ENCODE measurements at places on chromosomes 3 and 15. TPM values are rescaled to one million over a fixed set of nuclear protein-coding genes. Genes with fewer than 3 reads are reported as not detected.

GRCh38 chr3:82643948-82644347, 882.5 kb upstream of the GBE1 start:
- DNase-seq: no peak

GRCh38 chr15:58064082-58064979, 1.2 kb downstream of the ALDH1A2 start:
- no peak for DNase-seq

COLQ gene
- total RNA-seq: not detected

FOXL2NB gene
- total RNA-seq: 1.9 TPM

GUCA1C gene
- not detected for total RNA-seq

CATSPER2 gene
- total RNA-seq: not detected

GRCh38 chr3:160886421-160886820, 130.4 kb downstream of the PPM1L start:
- no peak for DNase-seq

DNA sequence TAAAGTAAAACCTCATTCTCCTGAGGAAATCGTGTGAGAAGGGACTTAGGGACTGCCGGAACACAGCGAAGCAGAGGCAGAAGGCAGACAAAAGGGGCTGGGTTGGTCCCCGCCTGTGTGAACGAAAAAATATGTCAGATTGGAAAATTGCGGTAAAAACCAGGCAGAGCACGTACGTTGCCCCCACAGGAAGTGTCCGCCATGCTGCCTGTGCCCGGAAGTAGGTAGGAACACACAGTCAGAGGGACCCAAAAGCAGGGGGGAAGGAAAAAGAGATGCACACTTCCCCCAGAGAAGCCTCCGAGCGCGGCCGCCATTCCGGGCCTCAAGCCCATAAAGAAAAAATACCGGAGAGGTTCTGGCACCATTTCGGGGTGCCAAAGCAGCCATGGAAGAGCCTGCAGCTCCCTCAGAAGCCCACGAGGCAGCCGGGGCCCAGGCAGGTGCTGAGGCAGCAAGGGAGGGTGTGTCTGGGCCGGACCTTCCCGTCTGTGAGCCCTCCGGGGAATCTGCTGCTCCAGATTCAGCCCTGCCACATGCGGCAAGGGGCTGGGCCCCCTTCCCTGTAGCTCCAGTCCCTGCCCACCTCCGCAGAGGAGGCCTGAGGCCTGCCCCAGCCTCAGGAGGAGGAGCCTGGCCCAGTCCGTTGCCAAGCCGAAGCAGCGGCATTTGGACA, at the start of gene MKRN3:
Gene MKRN3 (plus strand): TSS at position 280 of the 676 bp plus-strand sequence. CDS start 109 bp downstream, at position 389.
- peak; percentile 89 for DNase-seq

GRCh38 chr15:99062226-99062625, 42.7 kb upstream of the SYNM start:
- no peak for DNase-seq

DNA sequence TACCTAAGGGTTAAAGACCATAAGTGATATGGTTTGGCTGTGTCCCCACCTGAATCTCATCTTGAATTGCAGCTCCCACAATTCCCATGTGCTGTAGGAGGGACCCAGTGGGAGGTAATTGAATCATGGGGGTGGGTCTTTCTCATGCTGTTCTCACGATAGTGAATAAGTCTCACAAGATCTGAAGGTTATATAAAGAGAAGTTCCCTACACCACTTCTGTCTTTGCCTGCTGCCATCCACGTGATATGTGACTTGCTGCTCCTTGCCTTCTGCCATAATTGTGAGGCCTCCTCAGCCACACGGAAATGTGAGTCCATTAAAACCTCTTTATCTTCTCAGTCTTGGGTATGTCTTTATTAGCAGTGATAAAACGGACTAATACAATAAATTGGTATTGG, 75.0 kb upstream of the CADPS start:
- DNase-seq: no peak

RBPMS2 gene
- total RNA-seq: 0.48 TPM

DNA sequence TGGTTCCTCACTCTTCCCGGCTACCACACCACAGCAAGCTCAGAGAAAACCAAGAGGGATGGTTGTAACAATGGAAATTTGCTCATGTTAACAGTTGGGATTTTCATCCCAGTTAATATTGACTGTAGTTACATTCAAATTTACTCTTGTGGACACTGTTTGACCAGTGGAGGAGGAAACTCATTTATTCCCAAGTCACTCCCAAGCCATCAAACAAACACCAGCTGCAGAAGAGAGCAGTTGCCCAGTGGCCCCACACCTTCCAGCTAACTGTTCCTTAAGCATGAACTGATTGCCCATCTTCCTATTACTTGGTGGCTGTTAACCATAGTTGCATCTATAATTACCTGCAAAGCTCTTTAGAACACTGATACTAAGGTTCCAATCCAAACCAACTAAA, 24.1 kb upstream of the MECOM start:
- no peak for DNase-seq

EFCAB12 gene
- total RNA-seq: 0.06 TPM

DNA sequence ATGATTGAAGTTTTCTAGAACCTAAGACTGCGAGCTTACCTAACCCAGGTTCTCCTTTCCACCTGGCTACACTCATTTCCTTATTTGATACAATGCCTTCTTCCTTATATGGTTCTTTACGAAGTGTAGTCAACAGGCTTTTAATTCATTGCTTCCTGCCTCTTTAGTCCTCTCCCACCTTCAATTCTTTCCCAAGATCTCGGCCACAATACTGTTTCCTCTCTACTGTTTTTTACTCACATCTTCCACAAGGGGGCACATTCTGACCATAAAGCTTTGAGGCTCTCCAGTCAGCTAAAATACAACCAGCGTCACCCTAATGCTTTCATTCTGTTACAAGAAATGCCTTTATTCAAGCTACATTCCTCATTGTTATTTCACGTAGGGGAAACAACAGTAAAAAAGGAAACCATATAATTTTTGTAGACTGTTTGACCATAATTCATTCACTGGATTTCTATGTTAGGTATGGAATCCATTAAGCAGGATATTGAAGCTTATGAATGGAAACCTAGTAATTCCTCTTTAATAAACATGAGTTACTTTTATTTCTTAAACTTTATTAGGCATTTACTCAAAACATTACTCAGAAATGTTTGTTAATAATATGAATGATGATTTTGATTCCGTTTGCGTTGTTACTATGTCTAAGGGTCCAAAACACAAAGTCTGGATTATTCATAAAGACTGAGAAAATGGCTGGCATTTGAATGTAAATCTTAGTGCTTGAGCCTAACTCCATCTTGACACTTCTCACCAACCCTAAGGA, 29.5 kb upstream of the VEPH1 start:
- DNase-seq: peak; percentile 91

SIDT1 gene
- not detected for total RNA-seq

DNA sequence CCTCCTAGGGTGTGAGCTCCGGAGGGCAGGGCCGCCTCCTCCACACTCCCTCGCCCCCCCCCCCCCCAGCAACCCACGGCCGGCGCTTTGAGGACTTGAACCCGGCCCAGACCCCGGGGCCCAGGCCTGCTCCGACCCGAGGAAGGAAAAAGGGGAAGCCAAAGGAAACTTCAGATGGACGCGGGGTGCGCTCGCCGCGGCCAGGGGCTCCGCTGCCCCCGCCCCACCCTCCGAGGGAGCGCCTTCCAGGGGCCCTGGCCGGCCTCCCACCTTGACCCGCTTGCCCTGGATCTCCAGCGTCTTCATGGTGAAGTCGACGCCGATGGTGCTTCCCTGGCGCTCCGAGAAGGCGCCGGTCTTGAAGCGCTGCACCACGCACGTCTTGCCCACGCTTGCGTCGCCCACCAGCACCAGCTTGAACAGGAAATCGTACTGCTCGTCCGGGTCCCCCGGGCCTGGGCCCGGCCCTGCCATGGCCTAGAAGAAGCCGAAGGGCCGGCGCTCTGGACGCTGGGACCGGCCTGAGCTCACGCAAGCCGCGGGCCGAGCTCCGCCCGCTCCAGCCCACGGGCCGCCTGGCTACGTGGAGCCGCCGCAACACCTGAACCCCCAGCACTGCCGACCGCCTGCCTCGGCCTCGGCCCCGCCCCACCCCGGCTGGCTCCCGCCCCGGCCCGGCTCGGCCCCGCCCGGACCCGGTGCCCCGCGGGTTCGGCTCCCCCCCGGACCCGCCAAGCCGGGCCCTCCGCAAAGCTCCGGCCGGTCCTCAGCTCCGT, 400 bp downstream of the RAB43 start:
- no peak for DNase-seq

DGKG gene
- 26.1 TPM for total RNA-seq

GRCh38 chr3:38998086-38998485, 53.7 kb downstream of the SCN11A start:
- no peak for DNase-seq

ZNF501 gene
- 1.9 TPM for total RNA-seq

- DNase-seq: peak; percentile 16
These were observed 83.0 kb upstream of the KCNAB1 start for GRCh38 chr3:156037356-156037755.

DNA sequence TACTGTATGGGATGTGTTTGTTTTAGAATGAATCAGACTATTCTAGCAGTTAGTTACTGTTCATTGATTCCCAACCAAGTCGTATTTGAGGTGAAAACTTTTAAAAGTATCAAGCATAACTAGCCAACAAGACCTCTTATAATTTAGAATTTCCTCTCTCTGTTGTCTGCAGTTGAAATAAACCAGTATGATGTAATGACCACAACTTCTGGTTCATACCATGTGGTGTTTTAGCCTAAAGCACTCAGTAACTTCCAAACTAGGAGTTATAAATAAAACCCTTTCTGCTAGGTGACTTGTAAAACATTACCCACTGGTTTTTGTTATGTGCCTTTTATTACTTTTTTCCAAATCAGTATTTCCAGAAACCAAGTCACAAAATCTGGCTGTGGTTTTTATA, 19.8 kb upstream of the P2RY12 start:
- peak; percentile 78 for DNase-seq

DNA sequence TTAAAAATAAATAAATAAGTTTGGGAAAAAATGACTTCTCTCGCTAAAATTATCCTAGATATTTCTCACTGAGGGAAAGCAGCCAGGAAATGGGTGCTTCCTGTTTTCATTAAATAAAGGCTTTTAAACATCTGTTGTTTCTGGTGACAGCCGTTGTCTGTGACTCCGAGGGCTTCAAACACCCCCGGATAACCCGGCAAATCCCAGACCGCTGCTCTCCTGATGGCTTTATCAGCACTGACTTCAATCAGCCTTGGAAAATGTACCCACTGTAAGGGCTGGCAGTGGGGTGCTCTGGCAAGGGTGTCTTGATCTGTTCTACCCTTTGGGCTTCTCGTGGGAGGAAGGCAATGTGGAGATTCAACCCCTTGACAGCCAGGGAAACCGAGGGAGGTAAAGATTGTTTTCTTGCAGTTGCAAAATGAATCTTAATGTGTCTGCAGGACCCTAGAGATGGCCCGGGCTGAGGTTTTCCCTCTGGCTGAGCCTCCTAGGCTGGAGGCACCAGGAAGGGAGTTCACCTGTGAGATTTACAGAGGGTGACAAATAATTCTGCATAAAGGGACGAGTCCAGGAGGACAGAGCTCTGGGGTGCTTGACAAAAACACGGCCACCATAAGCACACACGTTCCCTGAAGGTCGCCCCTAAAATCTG, 33.6 kb upstream of the SEC13 start:
- DNase-seq: no peak

GRCh38 chr3:100087198-100087597, 27.1 kb downstream of the FILIP1L start:
- peak; percentile 46 for DNase-seq

- no peak for DNase-seq
These were observed 925.1 kb upstream of the NR2F2 start for GRCh38 chr15:95405447-95405846.

GRCh38 chr3:194073926-194074325, 62.0 kb upstream of the HES1 start:
- no peak for DNase-seq

- DNase-seq: peak; percentile 11
These were observed 71.1 kb upstream of the XCR1 start for GRCh38 chr3:46098319-46098761.

GRCh38 chr15:62112616-62113593, 46.1 kb downstream of the C2CD4A start:
- peak; percentile 96 for DNase-seq

- DNase-seq: no peak
These were observed 9.5 kb upstream of the ROPN1B start for GRCh38 chr3:125959317-125960065.

GRCh38 chr3:194259982-194260766, 91.0 kb downstream of the CPN2 start:
- no peak for DNase-seq

LMOD3 gene
- total RNA-seq: not detected

DNA sequence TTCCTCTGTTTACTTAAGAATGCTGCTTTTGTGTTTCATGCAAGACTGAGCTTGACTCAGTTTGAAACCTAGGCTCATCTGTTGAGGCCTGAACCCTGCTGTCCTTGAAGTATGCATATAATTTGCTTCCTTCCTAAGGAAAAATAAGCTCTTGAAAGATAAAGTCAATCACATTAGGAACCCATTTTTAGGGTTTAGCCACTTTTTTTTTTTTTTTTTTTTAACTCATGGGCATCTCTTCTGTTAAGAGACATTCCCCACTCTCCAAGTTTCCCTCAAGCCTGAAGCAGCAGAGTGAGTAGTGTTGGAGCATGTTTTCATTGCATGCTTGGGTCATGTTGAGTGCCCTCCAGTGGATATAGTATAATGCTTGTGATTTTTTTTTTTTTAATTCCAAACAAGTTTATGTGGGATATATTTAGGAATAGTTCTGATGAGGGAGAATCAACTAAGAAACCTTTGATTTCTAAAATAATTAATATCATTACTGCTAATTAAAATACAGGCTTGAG, 3.6 kb downstream of the CTNNB1 start:
- DNase-seq: peak; percentile 47

GRCh38 chr15:40251486-40252140, 12.8 kb downstream of the PAK6 start:
- DNase-seq: no peak

GRCh38 chr3:128841926-128842920, 37.2 kb upstream of the ACAD9 start:
- no peak for DNase-seq

ST8SIA2 gene
- 0.04 TPM for total RNA-seq
